ENCODE measurements at places on chromosomes 6 and 20. TPM values are rescaled to one million over a fixed set of nuclear protein-coding genes. Genes with fewer than 3 reads are reported as not detected.

GRCh38 chr20:11155156-11155756, 481.5 kb upstream of the JAG1 start:
- no peaks in the 10 kb centered on the region for H3K4me1 ChIP-seq
- no peak overlapping the region for H3K27ac ChIP-seq
- no peak for DNase-seq

GRCh38 chr20:51175156-51175555, 152.2 kb upstream of the KCNG1 start:
- no peaks in the 10 kb centered on the region for H3K36me3 ChIP-seq
- no peak overlapping the region for H3K4me3 ChIP-seq
- no peak overlapping the region for H3K27ac ChIP-seq
- no peak for DNase-seq
- peaks cover 16% of the 10 kb centered on the region for H3K27me3 ChIP-seq
- H3K4me1 ChIP-seq = no peaks in the 10 kb centered on the region

GRCh38 chr6:12371151-12371550, 81.0 kb downstream of the EDN1 start:
- DNase-seq = no peak
- H3K27me3 ChIP-seq = peaks cover 4% of the 10 kb centered on the region
- H3K4me3 ChIP-seq = no peak overlapping the region
- H3K27ac ChIP-seq = no peak overlapping the region
- no peaks in the 10 kb centered on the region for H3K36me3 ChIP-seq
- H3K4me1 ChIP-seq = no peaks in the 10 kb centered on the region

- peaks cover 16% of the 10 kb centered on the region for H3K36me3 ChIP-seq
- no peak overlapping the region for H3K27ac ChIP-seq
- no peak overlapping the region for H3K4me3 ChIP-seq
These were observed 2.6 kb downstream of the DUSP22 start for GRCh38 chr6:294656-295565.

DNA sequence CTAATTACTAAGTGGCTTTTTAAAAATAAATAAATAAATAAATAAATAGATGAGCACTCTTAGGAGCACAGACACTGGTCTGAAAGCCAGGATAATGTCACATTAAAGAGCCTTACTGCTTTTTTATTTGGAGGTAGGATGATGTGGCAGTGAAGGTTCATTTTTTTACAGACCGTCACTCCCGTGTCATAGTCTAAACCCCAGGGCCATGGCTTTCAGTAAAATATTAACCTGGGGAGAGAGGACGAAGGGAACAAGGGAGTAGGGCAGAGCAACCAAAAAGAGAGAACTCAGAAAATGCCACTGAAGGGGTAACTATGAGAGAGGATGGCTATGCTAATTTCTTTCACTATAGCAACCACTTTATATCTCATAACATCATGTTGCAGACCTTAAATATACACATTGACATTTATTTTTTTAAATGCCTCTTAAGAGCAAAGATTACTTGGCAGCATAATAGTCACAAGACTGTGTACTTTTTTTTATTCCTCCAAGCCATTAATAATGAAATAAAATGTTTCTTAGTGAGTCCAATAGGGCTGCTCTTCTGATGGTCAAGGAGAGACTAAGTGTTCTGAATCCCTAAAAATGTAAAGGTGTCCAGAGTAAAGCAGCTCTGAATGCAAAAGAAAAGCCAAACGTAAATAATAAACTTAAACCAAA, 100.9 kb upstream of the SIM1 start:
- no peak for DNase-seq
- H3K4me3 ChIP-seq = no peak overlapping the region
- no peaks in the 10 kb centered on the region for H3K4me1 ChIP-seq

GRCh38 chr20:49479785-49480184, 2.7 kb downstream of the KCNB1 start:
- H3K4me1 ChIP-seq = peaks cover 3% of the 10 kb centered on the region
- no peak for DNase-seq
- H3K4me3 ChIP-seq = no peak overlapping the region
- H3K36me3 ChIP-seq = no peaks in the 10 kb centered on the region
- no peak overlapping the region for H3K27ac ChIP-seq

GRCh38 chr6:152218887-152219286, 411.4 kb downstream of the ESR1 start:
- H3K36me3 ChIP-seq = peaks cover 57% of the 10 kb centered on the region
- DNase-seq = no peak
- H3K4me1 ChIP-seq = no peaks in the 10 kb centered on the region

DNA sequence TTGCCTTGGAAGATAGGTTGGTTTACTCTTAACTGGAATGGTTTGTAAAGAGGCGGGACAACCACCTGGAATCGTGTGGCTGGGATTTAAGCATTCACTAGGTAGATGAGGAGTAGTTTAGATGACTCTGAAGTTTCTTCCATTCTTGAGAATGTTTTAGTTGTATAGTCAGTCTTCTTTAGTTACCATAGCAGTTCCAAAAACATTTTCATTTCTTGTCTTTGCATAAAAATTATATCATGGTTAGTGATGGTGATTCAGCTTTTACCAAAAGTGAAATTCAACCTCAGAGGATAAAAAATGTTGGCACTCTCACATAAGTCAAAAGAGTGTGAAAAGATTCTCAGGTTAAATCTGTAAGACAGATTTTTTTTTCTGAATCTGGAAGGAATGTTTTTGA, 70.3 kb downstream of the SMAP1 start:
- H3K36me3 ChIP-seq = peaks cover 54% of the 10 kb centered on the region
- no peak overlapping the region for H3K27ac ChIP-seq
- no peak overlapping the region for H3K4me3 ChIP-seq
- no peak for DNase-seq
- peaks cover 5% of the 10 kb centered on the region for H3K4me1 ChIP-seq

GRCh38 chr20:60467771-60468170, 509.5 kb downstream of the CDH26 start:
- H3K4me1 ChIP-seq = no peaks in the 10 kb centered on the region
- no peak for DNase-seq
- H3K4me3 ChIP-seq = no peak overlapping the region
- H3K36me3 ChIP-seq = no peaks in the 10 kb centered on the region
- H3K27ac ChIP-seq = no peak overlapping the region

GRCh38 chr20:38608188-38608587, 6.6 kb downstream of the ARHGAP40 start:
- no peak overlapping the region for H3K4me3 ChIP-seq
- DNase-seq = no peak
- no peaks in the 10 kb centered on the region for H3K4me1 ChIP-seq
- no peak overlapping the region for H3K27ac ChIP-seq
- H3K36me3 ChIP-seq = no peaks in the 10 kb centered on the region
- peaks cover 40% of the 10 kb centered on the region for H3K27me3 ChIP-seq

- H3K27me3 ChIP-seq = no peaks in the 10 kb centered on the region
- no peaks in the 10 kb centered on the region for H3K4me1 ChIP-seq
- H3K36me3 ChIP-seq = no peaks in the 10 kb centered on the region
- H3K4me3 ChIP-seq = no peak overlapping the region
- no peak overlapping the region for H3K27ac ChIP-seq
These were observed 60.7 kb downstream of the DLGAP4 start for GRCh38 chr20:36366623-36367369.

DNA sequence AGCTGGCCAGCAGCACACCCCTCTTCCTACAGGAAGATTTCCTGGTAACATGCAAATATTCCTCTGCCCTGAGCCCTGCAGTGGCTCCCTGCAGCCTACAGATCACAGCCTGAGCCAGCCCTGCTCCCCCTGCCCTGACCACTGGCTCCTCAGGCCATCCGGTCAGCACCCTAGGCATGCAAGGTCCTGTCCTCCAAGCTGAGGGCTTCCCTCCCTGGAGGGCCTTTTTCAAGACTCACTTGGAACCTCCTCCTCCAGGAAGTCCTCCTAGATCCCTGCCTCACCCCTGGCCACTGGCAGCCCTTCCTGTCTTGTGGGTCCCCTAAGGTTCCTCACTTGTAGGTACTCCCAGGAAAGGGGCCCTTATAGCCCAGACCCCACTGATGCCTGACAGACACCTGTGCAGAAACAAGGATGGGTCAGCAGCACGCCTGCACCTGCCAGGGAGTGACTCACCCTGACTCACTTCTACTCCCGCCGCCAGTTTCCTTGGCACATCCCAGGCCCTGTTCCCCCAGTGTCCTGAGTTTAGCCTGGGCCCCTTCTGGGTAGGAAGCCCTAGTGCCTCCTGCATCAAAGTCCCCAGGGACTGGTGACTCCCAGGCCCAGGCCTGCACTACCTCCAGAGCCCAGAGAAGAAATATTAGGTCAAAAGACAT, 3.2 kb downstream of the SLC4A11 start:
- H3K4me3 ChIP-seq = no peak overlapping the region
- DNase-seq = no peak
- H3K27me3 ChIP-seq = peaks cover 32% of the 10 kb centered on the region
- H3K36me3 ChIP-seq = no peaks in the 10 kb centered on the region

DNA sequence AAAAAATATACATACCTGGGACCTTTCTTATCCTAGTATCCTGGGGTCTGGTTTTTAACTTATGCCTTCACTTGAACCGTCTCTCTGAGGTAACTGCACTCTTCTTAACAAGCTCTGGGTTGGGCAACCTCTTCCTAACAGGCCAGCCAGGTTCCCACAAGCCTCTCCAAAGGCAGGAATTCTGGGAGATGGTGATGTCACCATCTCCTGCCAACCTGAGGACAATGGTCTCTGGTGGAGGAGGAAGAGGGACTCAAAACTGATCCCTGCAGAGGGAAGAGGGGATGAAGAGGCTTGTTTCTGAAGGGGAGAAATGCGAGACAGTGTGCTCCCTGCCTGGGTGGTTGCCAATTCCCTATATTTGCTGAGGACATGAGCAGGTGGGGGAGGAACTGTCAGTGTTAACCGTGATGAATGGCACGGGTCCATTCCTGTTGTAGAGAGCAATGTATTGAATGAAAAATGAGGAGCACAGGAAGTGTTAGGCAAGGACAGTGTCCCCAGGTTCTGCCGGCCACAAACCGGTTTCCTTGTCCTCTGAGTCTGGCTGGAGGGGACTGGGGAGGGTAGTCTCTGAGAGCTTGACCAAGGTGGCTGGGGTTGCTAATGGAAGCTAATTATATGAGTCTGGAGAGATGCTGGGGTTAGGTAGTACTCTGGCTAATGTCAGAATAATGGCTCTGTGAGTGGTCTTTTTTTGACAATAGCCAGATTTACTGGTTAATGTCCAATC, 95.5 kb downstream of the KCNB1 start:
- peaks cover 27% of the 10 kb centered on the region for H3K27me3 ChIP-seq
- H3K36me3 ChIP-seq = no peaks in the 10 kb centered on the region
- H3K4me3 ChIP-seq = no peak overlapping the region
- H3K4me1 ChIP-seq = no peaks in the 10 kb centered on the region

- H3K4me3 ChIP-seq = no peak overlapping the region
- H3K27me3 ChIP-seq = no peaks in the 10 kb centered on the region
- H3K27ac ChIP-seq = no peak overlapping the region
- H3K36me3 ChIP-seq = peaks cover 18% of the 10 kb centered on the region
- peaks cover 35% of the 10 kb centered on the region for H3K4me1 ChIP-seq
These were observed 44.1 kb downstream of the SUN5 start for GRCh38 chr20:32960222-32960518.

SIRPD gene
- not detected for total RNA-seq

CRISP2 gene
- not detected for total RNA-seq

ERVFRD-1 gene
- total RNA-seq = not detected

CYP39A1 gene
- total RNA-seq = not detected

OR2H1 gene
- total RNA-seq = not detected
